ENCODE measurements at places on chromosomes 16 and 17. TPM values are rescaled to one million over a fixed set of nuclear protein-coding genes. Genes with fewer than 3 reads are reported as not detected.

DNA sequence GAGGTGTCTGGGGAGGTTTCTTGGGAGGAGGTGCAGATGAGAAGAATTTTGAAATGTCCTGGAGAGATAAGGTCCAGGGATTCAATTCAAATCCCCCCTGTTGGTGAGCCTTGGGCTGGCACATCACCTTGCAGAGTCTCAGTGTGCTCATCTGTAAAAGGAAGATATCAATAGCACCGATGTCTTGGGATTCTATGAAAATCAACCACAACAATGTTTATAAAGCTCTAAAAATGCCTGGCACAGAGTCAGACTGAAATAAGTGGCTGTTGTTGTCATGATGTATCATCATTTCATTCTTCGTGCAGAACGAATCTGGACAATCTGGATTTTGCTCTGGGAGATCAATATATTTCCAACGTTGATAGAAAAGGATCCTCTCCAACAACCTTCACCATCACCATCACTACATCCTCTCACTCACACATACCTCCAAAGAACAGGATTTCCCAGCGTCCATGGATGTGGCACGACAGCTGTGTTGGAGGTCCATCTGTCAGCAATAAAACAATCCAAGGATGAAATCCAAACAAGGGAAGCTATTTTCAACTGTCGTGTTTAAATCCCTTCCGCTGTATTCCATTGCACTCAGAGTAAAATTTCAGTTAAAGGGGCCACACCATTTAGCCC lies 393.7 kb upstream of the DYNLRB2 start:
- H3K36me3 ChIP-seq = no peaks in the 10 kb centered on the region
- no peaks in the 10 kb centered on the region for H3K27me3 ChIP-seq
- H3K27ac ChIP-seq = no peak overlapping the region
- H3K4me3 ChIP-seq = peak overlapping the region; percentile 43
- H3K4me1 ChIP-seq = peaks cover 38% of the 10 kb centered on the region

GRCh38 chr17:46949291-46950174 lies 26.6 kb downstream of the GOSR2 start:
- peaks cover 3% of the 10 kb centered on the region for H3K27me3 ChIP-seq
- no peak overlapping the region for H3K27ac ChIP-seq
- peak; percentile 66 for DNase-seq

- H3K4me3 ChIP-seq = no peak overlapping the region
- peaks cover 26% of the 10 kb centered on the region for H3K4me1 ChIP-seq
- H3K27me3 ChIP-seq = no peaks in the 10 kb centered on the region
- no peak overlapping the region for H3K27ac ChIP-seq
Measured at GRCh38 chr16:22077700-22078313, 14.5 kb upstream of the VWA3A start.

DNA sequence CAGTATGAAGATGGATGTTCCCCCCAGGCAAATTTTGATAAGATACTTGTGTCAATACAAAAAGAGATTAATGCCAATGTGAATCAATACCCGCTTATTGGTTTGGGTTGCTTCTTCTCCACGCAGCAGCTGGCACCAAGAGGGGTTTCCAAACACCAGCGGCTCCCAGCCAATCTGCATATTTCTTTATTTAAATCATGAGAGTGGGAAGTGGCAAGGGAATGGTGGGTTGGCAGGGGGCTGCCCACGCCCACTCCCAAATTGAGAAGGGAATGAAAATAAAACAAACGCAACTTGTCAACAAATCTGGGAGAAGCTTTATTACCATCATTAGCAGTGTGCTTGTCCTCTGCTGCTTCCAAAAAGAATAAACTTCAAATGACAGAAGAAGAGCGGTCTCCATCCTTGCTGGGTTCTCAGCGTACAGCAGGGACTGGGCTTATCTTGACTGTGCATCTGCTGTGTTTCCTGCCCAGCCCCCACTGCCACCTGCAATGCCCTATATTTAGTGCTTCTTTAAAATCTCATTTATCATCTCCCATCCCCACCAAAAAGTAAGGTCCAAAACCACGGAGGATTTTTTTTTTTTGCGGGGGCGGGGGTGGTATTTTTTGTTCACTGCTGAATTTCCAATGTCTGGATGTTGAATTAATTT lies 34.9 kb upstream of the C16orf78 start:
- no peak overlapping the region for H3K4me3 ChIP-seq
- no peak overlapping the region for H3K27ac ChIP-seq
- H3K4me1 ChIP-seq = no peaks in the 10 kb centered on the region

DNA sequence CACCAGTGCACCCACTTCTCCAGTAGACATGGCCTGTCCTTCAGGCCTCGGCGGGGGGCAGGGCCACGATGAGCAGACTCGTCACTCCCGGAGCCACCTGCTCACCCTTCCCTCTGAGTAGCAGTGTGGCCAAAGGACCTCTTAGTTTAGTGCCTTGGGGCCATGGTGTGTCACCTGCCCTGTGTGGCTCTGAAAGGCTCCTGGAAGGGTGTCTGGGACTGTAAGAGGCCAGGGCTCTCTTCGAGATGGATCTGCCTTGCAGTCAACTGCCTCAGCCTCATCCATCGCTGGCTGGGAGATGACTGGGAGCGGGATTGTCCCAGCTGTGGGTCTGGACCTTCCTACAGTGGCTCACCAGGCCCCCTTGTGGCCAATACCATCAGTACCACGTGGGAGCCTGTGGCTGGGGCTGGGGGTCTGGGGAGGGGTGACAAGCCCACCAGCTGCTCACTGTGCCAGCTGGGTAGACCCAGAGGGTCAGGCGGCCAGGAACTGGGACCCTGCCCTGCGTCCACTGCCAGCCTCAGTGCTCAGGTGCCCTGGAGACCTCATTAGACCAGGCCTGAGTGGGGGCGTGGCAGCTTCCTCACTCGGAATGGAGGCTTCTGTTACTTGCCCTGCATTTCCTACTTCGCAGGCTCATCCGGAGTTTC lies 133.4 kb downstream of the OR1D5 start:
- no peaks in the 10 kb centered on the region for H3K36me3 ChIP-seq
- no peak overlapping the region for H3K27ac ChIP-seq
- no peak overlapping the region for H3K4me3 ChIP-seq
- peak; percentile 65 for DNase-seq
- peaks cover 4% of the 10 kb centered on the region for H3K4me1 ChIP-seq
- H3K27me3 ChIP-seq = no peaks in the 10 kb centered on the region

GRCh38 chr17:61362396-61362795 lies 37.2 kb upstream of the TBX2 start:
- peaks cover 9% of the 10 kb centered on the region for H3K4me1 ChIP-seq
- no peaks in the 10 kb centered on the region for H3K27me3 ChIP-seq
- H3K36me3 ChIP-seq = no peaks in the 10 kb centered on the region
- DNase-seq = no peak
- no peak overlapping the region for H3K4me3 ChIP-seq

DNA sequence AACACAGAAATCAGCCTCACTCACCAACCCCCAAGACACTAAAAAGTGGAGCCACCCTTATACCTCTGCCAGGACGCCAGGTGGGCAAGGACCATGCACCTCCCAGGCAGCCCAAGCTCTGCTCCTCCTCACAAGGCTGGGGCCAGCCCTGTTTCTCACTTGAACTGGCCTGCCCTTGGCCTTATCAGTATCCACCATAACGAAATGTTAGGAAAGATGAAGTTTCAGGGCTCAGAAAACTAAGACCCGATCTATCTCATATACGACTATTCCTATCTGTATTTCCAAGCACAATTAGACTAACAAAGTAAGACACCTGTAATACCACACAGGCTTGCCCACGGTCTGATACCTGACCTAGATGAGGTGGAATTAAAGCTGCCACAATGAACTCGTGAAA lies 6.9 kb downstream of the FBXO31 start:
- peaks cover 28% of the 10 kb centered on the region for H3K4me1 ChIP-seq
- H3K36me3 ChIP-seq = no peaks in the 10 kb centered on the region
- H3K27ac ChIP-seq = peak overlapping the region; percentile 61
- no peaks in the 10 kb centered on the region for H3K27me3 ChIP-seq

- no peak for DNase-seq
- H3K36me3 ChIP-seq = no peaks in the 10 kb centered on the region
- no peak overlapping the region for H3K27ac ChIP-seq
- H3K4me3 ChIP-seq = no peak overlapping the region
- no peaks in the 10 kb centered on the region for H3K4me1 ChIP-seq
Measured at GRCh38 chr16:7714775-7715174, 382.1 kb downstream of the RBFOX1 start.

DNA sequence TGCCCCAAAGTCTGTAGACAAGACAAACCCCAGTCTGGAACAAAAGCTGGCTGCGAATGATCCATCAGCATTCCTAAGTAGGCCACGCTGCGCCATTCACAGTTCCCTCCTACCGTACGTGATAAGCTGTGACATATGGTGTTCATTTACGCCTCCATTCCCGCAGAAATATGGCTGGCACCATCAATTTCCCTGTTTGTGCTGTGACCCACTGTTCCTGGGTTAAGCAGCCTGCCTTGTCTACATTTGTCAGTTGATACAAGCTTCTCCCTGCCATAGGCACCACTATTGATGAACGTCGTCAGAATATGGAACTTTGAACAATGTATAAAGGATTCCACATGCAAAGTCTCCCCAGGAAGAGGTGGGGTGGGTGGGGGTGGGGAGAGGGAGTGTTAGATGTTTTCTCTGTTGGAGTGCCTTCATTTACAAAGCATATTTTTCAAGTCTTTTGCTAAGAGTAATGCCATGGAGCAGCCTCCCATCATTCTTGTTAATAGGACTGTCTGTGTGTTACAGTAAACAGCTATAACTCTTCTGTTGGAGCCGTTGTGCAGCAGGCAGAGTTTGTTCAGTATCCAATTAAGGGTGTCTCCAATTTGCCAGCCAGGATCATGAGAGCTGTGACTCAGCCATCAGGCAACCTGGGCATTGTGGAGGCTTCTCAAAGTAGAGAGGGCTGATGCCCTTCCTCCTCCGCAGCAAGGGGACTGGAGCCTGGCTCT lies 294.6 kb downstream of the TMEM114 start:
- H3K36me3 ChIP-seq = no peaks in the 10 kb centered on the region
- no peak overlapping the region for H3K27ac ChIP-seq
- H3K4me1 ChIP-seq = no peaks in the 10 kb centered on the region
- H3K27me3 ChIP-seq = no peaks in the 10 kb centered on the region
- DNase-seq = no peak

- H3K4me3 ChIP-seq = no peak overlapping the region
- H3K27ac ChIP-seq = peak overlapping the region; percentile 73
Measured at GRCh38 chr16:50183316-50183715, 30.2 kb downstream of the TENT4B start.

GRCh38 chr17:19670908-19671307 lies 22.4 kb downstream of the ALDH3A2 start:
- no peak for DNase-seq
- H3K36me3 ChIP-seq = no peaks in the 10 kb centered on the region
- H3K4me1 ChIP-seq = peaks cover 13% of the 10 kb centered on the region
- no peak overlapping the region for H3K4me3 ChIP-seq

- H3K36me3 ChIP-seq = no peaks in the 10 kb centered on the region
- no peaks in the 10 kb centered on the region for H3K4me1 ChIP-seq
- DNase-seq = peak; percentile 41
- H3K27ac ChIP-seq = no peak overlapping the region
- peaks cover 16% of the 10 kb centered on the region for H3K27me3 ChIP-seq
Measured at GRCh38 chr17:7282752-7283321, 1.3 kb downstream of the SLC2A4 start.

DNA sequence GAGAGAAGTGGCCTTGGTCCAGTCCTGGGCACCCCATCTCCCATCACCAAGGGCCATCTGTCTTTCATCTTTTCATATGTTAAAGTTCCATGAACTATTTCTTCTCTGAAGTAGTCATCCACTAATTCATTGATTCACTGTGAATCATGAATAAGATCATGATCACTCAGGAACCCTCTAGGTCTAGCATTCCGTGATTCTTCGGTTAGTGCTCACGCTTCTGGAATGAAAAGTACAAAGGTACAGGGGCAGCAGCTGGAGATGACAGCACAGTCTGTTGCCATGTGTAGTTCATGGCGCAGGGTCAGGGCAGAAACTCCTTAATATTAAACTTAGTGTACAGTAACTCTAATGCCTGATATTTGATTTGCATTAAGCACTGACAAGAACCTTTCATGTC lies 127.1 kb downstream of the CDH13 start:
- peak; percentile 86 for DNase-seq
- peaks cover 38% of the 10 kb centered on the region for H3K4me1 ChIP-seq

GRCh38 chr16:56708525-56709442 lies 21.1 kb upstream of the NUP93 start:
- no peaks in the 10 kb centered on the region for H3K4me1 ChIP-seq
- no peaks in the 10 kb centered on the region for H3K36me3 ChIP-seq
- DNase-seq = no peak
- H3K27me3 ChIP-seq = no peaks in the 10 kb centered on the region

DNA sequence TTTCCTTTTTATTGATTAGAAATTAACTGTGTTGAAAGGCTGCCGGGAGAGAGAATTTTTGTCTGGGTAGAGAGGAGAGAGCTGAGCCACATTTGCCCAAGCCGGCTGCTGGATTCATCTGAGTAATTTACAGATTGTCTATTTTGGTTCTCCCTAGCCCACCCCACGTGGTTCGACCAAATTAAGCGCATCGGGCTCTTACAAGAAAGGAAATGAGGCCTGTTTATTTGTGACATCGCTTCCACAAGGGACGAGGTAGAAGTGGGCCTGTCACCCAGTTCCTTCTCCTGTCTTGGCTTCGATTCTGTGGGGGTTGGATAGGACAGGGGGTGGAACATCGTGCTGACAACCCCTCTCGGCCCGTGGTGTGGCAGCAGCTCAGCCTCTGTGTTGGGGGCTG lies 42.9 kb downstream of the SYT17 start:
- H3K27me3 ChIP-seq = no peaks in the 10 kb centered on the region
- no peak overlapping the region for H3K27ac ChIP-seq
- H3K4me1 ChIP-seq = no peaks in the 10 kb centered on the region
- DNase-seq = no peak
- H3K4me3 ChIP-seq = no peak overlapping the region
- no peaks in the 10 kb centered on the region for H3K36me3 ChIP-seq

GRCh38 chr17:45371414-45372324 lies 54.8 kb upstream of the MAP3K14 start:
- peak overlapping the region; percentile 60 for H3K4me3 ChIP-seq
- H3K27ac ChIP-seq = peak overlapping the region; percentile 95
- no peaks in the 10 kb centered on the region for H3K27me3 ChIP-seq
- DNase-seq = peak; percentile 98
- H3K36me3 ChIP-seq = no peaks in the 10 kb centered on the region

HS3ST2 gene
- total RNA-seq = not detected

PLA2G10 gene
- total RNA-seq = not detected

ADORA2B gene
- 20.2 TPM for total RNA-seq

CLEC18A gene
- total RNA-seq = 0.43 TPM

NPW gene
- not detected for total RNA-seq

HEATR9 gene
- total RNA-seq = not detected

PYY gene
- not detected for total RNA-seq

TM4SF5 gene
- not detected for total RNA-seq

Data from GM23248 (cell line).